ENCODE measurements at places on chromosomes 13 and 19.

GRCh38 chr19:44718441-44719261, 19.7 kb downstream of the CEACAM16 start:
- DNase-seq: no peak

GRCh38 chr13:19838865-19839275, 24.6 kb downstream of the ZMYM5 start:
- no peak for DNase-seq

GRCh38 chr13:39646122-39646521, 9.3 kb upstream of the COG6 start:
- no peak for DNase-seq

DNA sequence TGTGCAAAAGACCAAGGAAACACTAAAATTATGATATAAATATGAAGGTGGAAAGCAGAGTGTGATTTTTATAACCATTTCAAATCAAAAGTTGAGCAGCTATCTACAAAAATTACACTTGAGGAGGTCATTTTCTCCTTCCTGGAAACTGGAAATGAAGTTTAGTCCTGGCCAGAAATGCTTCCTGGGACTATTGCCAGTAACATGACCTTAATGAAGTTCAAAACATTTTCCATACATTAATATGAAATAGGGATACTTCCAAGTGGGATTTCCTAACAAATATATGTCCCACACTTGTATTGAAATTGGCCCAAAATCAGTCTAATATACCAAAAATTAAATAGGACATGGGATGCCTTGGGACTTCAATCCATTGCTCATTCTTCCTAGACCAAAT, 1556.8 kb upstream of the MIR17HG start:
- no peak for DNase-seq

Measured in activated CD8-positive, alpha-beta T cell treated with anti-CD3 and anti-CD28 coated beads, Interleukin-2, amount 10 ng/mL, durations not matched to agents 7 days and 5 days (primary cell).